Hepatocyte (in vitro differentiated cells): ENCODE measurements at places on chromosomes 4 and X. TPM values are rescaled to one million over a fixed set of nuclear protein-coding genes. Genes with fewer than 3 reads are reported as not detected.

The ODAPH gene
- 0.48 and 0.60 TPM in 2 replicates for total RNA-seq

The BGN gene
- total RNA-seq = 12.5 and 14.5 TPM in 2 replicates

The BCOR gene
- total RNA-seq = 22.7 and 22.9 TPM in 2 replicates

The MGAT4D gene
- not detected in 2 replicates for total RNA-seq

The CEP44 gene
- total RNA-seq = 19.0 and 25.8 TPM in 2 replicates

The TEX13A gene
- total RNA-seq = not detected in 2 replicates

The TMPRSS11A gene
- 0.08 and 0.10 TPM in 2 replicates for total RNA-seq

The NELFA gene
- total RNA-seq = 10.8 and 21.4 TPM in 2 replicates

The SPATA4 gene
- total RNA-seq = not detected in 2 replicates

The CYLC1 gene
- not detected in 2 replicates for total RNA-seq

The CCDC110 gene
- total RNA-seq = 0.73 and 3.0 TPM in 2 replicates

The PFKFB1 gene
- 1.5 and 2.1 TPM in 2 replicates for total RNA-seq

The ASB9 gene
- total RNA-seq = 6.0 and 10.0 TPM in 2 replicates

DNA sequence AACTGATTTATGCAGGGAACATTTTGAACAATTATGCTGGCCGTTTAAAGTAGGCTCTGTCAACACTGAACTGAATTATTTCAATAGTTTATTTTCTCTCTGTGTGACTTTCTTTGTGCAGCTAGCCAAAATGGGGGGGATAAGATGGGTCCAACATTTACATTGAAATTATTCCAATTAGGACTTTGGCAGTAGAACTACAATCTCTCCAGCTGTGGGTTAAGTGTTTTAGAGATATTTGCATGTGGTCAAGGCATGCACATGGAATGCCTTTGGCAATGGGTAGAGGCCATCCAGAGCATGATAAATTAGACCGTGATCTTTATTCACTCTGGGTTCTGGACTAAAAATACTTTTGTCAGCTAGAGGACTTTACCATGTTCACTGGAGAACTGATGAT lies 107.9 kb upstream of the ELOVL6 start:
- no peaks in the 10 kb centered on the region for H3K27me3 ChIP-seq
- H3K36me3 ChIP-seq = no peaks in the 10 kb centered on the region
- no peak overlapping the region for H3K27ac ChIP-seq
- no peak for DNase-seq
- no peaks in the 10 kb centered on the region for H3K4me1 ChIP-seq
- H3K4me3 ChIP-seq = no peak overlapping the region

- DNase-seq = no peak
- H3K27me3 ChIP-seq = no peaks in the 10 kb centered on the region
- no peak overlapping the region for H3K4me3 ChIP-seq
- H3K36me3 ChIP-seq = no peaks in the 10 kb centered on the region
- H3K4me1 ChIP-seq = no peaks in the 10 kb centered on the region
- no peak overlapping the region for H3K27ac ChIP-seq
Observed at GRCh38 chr4:175823015-175823742, 11.1 kb upstream of the GPM6A start.

DNA sequence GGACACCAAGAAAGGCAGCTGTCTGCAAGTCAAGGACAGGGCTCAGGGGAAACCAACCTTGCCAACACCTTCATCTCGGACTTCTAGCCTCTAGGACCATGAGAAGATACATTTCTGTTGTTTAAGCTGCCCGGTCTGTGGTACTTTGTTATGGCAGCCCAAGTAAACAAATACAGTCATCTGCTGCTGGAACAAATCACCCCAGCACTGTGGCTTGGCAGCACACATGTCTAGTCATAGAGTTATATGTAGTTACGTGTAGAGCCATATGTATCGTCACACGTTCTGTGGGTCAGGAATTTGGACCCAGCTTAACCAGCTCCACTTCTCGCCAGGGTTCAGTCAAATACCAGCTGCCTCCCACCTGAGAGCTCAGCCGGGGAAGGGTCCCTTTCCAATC lies 2.5 kb downstream of the HTT-AS start:
- no peaks in the 10 kb centered on the region for H3K36me3 ChIP-seq
- H3K4me1 ChIP-seq = peaks cover 11% of the 10 kb centered on the region
- no peaks in the 10 kb centered on the region for H3K27me3 ChIP-seq
- DNase-seq = no peak
- H3K27ac ChIP-seq = no peak overlapping the region

- no peak overlapping the region for H3K27ac ChIP-seq
- no peaks in the 10 kb centered on the region for H3K27me3 ChIP-seq
- no peak overlapping the region for H3K4me3 ChIP-seq
Observed at GRCh38 chrX:129125122-129125914, 398.0 kb downstream of the SMARCA1 start.

- H3K4me3 ChIP-seq = peak within 1 kb of the TSS; percentile 63
- peaks cover 79% of the 10 kb centered on the region for H3K27me3 ChIP-seq
- H3K27ac ChIP-seq = no peak within 1 kb of the TSS
Observed at GRCh38 chr4:65670331-65671031, at the start of gene EPHA5. TSS of gene EPHA5 (minus strand) at chr4:65670489. CDS start at chr4:65669742, 747 bp downstream.

DNA sequence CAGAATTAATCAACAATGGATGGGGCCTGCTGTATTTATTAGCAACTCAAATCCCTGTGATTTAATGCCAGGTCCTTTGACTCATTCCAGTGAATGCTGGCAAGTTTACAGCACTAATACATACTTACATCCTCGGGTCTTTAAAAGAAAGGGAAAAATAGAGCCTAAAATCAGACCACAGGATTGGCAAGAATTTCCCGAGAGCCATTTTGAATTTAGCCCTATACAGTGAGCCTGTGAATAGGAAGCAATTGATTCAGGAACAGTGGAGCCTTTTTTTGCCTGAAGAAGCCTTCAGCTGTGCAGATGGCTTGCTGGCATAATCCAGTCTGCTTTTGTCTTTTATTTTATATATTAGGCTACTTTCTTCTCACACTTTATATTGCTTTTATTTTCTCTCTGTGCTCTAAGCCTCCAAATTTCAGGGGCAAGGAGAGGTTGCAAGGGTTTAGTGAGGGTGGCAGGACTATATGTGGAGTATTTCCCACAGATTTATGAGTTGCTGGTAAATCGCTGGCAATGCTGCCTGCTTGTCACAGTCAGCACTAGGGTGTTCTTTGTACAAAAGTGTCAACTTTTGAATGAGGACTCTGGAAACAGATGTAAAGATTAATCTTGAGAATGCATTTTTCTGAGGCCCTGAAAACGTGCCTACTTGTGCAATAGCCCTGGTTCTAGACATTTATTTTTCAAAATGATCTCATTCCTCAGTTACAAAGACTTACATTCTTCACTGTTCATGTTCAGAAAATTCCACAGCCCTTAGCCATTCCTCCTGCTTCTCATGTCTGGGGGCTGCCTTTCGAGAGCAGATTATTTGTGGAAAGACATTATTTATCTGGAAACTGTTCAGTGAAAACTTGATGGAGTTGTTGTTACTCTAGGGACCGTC lies 303.5 kb downstream of the SPRY1 start:
- H3K4me1 ChIP-seq = peaks cover 3% of the 10 kb centered on the region
- peak; percentile 50 for DNase-seq
- peak overlapping the region; percentile 77 for H3K27ac ChIP-seq
- no peaks in the 10 kb centered on the region for H3K27me3 ChIP-seq

- peak overlapping the region; percentile 90 for H3K27ac ChIP-seq
- H3K27me3 ChIP-seq = no peaks in the 10 kb centered on the region
- no peaks in the 10 kb centered on the region for H3K36me3 ChIP-seq
- DNase-seq = no peak
Observed at GRCh38 chrX:45506149-45506730, 305.6 kb upstream of the DIPK2B start.

DNA sequence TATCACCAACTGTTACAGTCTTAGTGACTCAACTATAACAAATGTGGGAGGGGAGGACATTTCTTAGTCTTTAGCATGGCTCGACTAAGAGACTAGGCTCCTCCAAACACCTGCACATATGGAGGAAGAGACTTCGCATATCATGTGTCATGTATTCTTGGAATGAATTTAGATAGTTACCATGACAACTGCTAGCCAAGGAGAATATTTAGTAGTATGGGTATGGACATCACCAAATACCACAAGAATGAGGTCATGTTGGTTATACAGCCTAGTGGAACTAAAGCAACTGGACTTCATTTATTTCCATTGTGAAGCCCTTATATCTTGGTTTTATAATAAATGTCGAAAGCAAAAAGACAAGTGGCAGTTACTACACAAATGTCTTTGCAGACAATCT lies 512.3 kb downstream of the CFAP47 start:
- no peak overlapping the region for H3K4me3 ChIP-seq
- H3K27ac ChIP-seq = no peak overlapping the region
- DNase-seq = peak; percentile 14
- no peaks in the 10 kb centered on the region for H3K4me1 ChIP-seq
- no peaks in the 10 kb centered on the region for H3K27me3 ChIP-seq

- H3K36me3 ChIP-seq = no peaks in the 10 kb centered on the region
- H3K27ac ChIP-seq = peak overlapping the region; percentile 72
- peaks cover 6% of the 10 kb centered on the region for H3K4me1 ChIP-seq
Observed at GRCh38 chrX:87409113-87409841, 108.3 kb upstream of the KLHL4 start.

- no peaks in the 10 kb centered on the region for H3K36me3 ChIP-seq
- H3K27me3 ChIP-seq = no peaks in the 10 kb centered on the region
- H3K27ac ChIP-seq = no peak overlapping the region
- H3K4me3 ChIP-seq = no peak overlapping the region
Observed at GRCh38 chrX:28639451-28639850, 52.2 kb downstream of the IL1RAPL1 start.

GRCh38 chrX:53321943-53322497 lies 40.6 kb upstream of the IQSEC2 start:
- no peak overlapping the region for H3K27ac ChIP-seq
- no peaks in the 10 kb centered on the region for H3K36me3 ChIP-seq
- DNase-seq = no peak
- H3K4me1 ChIP-seq = no peaks in the 10 kb centered on the region
- H3K27me3 ChIP-seq = peaks cover 14% of the 10 kb centered on the region
- H3K4me3 ChIP-seq = no peak overlapping the region

DNA sequence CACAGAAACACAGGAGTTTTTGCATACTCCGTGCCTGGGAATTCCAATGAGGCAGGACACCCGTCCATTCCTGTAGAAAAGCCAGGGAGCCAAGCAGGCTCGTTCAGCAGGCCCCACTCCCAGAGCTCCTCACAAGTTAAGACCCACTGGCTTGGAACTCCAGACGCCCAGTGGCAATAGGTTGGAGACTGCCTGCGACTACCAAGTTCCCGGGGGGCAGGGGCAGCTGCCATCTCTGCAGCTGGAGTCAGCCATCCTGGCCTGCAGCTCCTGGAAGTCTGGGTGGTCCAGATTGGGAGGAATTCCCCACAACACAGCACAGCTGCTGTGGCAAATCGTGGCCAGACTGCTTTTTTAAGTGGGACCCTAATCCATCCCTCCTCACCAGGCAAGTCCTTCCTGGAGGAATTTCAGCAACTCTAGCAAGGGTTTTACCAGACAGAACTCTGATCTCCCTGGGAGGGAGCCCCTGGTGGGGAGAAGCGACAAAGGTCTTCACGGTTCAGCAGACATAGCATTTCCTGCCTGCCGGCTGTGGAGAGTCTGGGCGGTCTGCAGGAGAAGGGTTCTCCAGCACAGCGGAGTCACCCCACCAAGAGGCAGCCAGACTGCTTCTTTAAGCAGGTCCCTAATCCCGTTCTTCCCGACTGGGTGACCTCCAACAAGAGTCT lies 231.9 kb downstream of the STPG2 start:
- H3K4me1 ChIP-seq = no peaks in the 10 kb centered on the region
- no peaks in the 10 kb centered on the region for H3K27me3 ChIP-seq
- DNase-seq = no peak
- H3K36me3 ChIP-seq = no peaks in the 10 kb centered on the region

DNA sequence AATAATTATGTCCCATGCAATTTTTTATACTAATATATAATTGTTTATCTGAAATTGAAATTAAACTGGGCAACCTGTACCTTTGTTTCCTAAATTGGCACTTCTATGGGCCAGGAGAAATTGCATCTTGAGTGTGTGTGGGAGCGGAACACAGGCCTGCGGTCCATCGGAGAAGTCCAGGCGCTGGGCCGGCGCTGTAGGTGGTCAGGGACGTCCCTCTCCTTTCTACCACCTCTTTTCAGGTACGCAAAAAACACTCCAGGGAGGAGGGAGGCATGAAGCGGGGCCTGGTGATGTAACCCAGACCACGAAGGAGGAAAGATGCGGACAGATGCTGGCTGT lies 717 bp downstream of the MGAT4D start:
- H3K4me3 ChIP-seq = peak overlapping the region; percentile 42
- DNase-seq = no peak
- H3K27me3 ChIP-seq = peaks cover 62% of the 10 kb centered on the region
- H3K4me1 ChIP-seq = no peaks in the 10 kb centered on the region
- H3K36me3 ChIP-seq = no peaks in the 10 kb centered on the region

DNA sequence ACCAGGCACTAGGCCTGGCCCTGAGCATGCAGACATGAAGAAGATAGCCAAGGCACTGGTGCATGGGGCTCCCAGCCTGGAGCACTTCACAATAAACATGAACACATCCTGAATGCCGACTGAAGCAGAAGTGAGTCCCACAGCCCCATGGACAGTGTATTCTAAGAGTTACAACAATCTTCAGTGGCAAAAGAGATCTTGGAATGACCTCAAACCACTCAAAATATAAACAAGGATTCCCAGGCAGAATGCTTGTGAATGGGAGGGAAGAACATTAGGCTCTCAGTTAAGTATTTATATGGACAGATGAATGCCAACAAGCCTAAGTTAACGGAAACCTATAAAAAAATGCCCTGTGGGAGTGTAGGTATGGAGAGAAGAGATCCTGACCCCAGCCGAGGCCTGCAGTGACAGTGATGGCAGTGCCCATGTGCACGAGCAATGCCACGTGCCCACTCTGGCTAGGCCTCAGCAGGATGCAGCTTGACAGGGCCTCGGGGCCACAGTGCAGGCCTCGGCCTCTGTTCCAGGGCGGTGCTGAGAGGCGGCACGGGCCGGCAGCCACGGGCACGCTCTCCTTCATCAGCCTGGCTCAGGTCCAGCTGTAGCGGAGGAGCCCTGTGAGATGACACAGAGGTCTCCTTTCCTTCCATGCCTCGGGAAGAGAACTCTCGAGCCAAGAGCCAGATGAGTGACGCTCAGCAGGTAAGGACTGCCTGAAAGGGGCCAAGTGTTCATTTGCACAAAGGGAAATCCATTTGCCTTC lies 49.2 kb downstream of the IRF2 start:
- H3K4me1 ChIP-seq = peaks cover 3% of the 10 kb centered on the region
- no peak for DNase-seq

- no peaks in the 10 kb centered on the region for H3K27me3 ChIP-seq
- H3K27ac ChIP-seq = no peak overlapping the region
- no peak for DNase-seq
- H3K4me1 ChIP-seq = peaks cover 9% of the 10 kb centered on the region
Observed at GRCh38 chr4:89243733-89244252, 63.8 kb downstream of the GPRIN3 start.

DNA sequence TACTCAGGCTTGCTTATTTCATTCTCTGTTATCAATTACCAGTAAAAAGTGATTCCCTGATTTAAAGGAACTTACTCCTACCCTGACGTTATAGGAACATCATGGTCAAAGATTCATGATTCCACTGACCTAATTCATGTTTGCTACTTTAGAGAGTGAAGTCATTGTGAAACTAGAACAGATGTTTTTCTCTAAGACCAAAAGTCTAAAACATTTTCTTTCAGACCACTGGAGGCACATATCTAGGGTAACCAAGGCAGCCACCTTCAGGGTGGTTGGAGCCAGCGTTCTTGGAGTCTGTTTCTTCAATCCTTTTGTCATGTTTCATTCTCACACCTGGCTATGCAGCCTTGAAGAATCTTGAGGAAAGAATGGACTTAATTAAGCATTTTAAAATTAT lies 77.8 kb downstream of the GALNTL6 start:
- no peak overlapping the region for H3K27ac ChIP-seq
- H3K27me3 ChIP-seq = no peaks in the 10 kb centered on the region
- H3K4me1 ChIP-seq = no peaks in the 10 kb centered on the region
- no peaks in the 10 kb centered on the region for H3K36me3 ChIP-seq

- H3K4me1 ChIP-seq = peaks cover 15% of the 10 kb centered on the region
- DNase-seq = peak; percentile 35
- H3K27me3 ChIP-seq = no peaks in the 10 kb centered on the region
- no peaks in the 10 kb centered on the region for H3K36me3 ChIP-seq
- no peak overlapping the region for H3K4me3 ChIP-seq
Observed at GRCh38 chr4:169315530-169316343, 45.0 kb upstream of the SH3RF1 start.
